ENCODE measurements at places on chromosomes 12 and 14.

GRCh38 chr14:75044322-75044721 is 6.9 kb downstream of the MLH3 start:
- no peak for DNase-seq

DNA sequence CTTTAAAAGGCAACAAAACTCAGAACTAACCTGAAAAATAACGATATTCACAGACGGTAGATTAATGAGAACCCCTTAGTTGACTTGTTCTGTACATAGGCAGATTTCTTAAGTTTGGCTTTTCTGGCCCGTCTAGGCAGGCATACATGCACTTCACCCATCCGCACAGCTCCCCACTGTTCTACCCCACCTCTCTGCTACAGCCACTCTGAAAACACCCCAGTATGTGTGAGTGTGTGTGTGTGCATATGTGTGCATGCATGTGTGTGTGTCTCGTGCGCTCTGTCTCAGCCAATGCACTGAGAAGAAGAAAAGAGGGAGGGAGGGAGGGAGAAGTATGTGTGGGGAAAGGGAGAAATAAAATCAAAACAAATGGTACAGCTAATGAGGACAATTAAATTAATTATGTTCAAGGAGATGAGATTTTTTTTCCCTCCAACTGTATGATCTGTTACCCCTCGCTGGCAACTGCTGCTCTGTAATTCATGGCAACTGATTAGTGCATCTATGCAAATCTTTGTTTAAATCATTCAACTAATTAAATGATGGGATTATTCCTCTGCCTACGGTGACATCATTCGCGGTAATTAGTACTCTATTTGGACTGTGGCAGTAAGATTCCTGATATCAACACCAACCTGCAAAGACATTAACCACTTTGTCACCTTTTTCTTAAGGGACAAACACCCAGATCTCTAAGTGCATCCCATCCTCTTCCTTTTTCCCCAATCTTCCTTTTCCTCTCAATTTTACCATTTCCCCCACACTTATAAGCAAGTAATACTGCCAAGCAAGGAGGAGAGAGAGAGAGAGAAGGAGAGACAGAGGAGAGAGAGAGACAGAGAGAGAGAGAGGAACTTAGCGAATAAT is 2.2 kb upstream of the LMO3 start:
- DNase-seq = no peak

GRCh38 chr12:47071241-47071852 is 8.1 kb upstream of the PCED1B start:
- DNase-seq = no peak

GRCh38 chr14:70257526-70257925 is 68.8 kb upstream of the SLC8A3 start:
- no peak for DNase-seq

- DNase-seq = no peak
Observed at GRCh38 chr12:30582943-30583342, 112.7 kb downstream of the IPO8 start.

Data from stimulated activated CD4-positive, alpha-beta T cell treated with anti-CD3 and anti-CD28 coated beads, TNF-alpha, amount 100 ng/mL, for 4 hours (primary cell).